ENCODE measurements at places on chromosomes 1 and 21.

DNA sequence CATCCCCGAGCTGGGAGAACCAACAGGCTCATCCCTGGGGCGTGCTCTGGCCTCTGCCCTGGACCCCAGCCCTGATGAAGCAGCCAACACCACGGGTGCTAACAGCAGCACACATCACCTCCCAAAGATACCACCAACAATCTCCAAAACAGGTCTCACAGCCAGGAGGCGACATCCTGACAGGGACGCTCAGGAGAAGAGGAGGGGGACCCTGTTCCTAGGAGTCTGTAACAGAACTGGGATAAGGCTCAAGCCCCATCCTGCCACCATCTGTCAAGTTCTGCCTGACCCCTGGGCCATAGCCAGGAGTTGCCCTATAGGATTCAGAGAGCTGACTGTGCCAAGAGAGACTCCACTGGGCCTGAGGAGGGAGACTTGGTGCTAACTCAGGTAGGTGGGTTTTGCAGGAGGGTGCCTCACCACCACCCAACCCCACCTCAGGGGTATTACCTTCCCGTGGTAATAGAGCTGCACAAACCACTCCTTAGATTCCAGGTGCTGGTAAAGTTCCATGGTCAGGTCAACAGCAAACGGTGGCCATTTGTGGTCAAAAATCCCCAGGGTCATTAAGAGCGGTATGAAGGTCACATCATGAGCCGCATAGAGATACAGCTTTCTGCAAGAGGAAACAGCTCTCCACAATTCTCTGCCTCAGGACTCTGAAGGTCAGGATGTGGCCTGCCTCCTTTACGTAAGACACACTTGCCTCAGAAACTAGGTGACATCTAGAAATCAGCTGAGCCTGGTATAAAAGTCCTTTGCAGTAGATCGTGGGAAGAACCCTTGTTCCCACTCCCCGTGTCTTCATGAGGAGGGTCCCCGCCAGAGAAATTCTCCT, 22.3 kb downstream of the ACP6 start:
- DNase-seq: no peak

- DNase-seq: no peak
These were observed 186.6 kb downstream of the GRIK3 start for GRCh38 chr1:36847761-36848160.

- DNase-seq: no peak
These were observed 45.8 kb upstream of the FMOD start for GRCh38 chr1:203396595-203397194.

DNA sequence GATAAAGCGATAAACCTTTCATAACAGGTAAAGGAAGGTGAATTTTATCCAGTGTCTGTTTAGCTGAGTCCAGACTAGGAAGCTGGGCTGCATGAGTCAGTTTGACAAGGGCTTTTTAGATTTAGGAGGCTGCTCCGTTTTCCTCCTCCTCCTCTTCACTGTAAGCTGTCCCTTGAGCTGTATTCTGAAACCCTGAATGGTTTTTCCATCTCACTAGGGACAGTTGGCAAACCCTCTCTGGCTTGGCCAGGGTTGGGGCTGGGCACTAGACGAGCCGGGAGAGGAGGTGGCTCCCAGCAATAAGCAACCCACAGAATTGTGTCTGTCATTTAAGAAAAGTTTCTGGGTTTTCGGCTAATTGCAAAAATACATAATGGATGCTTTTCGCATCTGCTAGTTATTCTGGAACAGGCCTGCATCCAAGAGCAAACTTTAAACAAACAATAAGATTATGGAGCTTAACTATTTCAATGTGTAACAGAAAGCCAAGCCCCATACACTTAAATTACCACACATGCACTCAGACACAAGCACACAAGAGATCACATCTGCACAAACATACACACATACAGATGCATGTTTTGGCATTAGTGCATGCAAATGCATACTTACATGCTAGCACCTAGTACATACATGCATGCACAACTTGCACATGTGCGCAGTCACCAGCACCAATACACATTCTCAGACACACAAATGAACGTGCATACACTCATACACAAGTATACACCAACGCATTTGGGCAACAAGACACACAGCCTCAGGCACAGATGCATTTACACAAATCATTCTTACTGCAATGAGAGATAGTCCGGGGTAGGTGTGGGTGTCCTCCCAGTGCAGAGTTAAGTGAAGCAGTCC, 27.8 kb upstream of the FOXE3 start:
- DNase-seq: no peak

GRCh38 chr1:12302798-12303447, 73.1 kb downstream of the VPS13D start:
- DNase-seq: no peak

All from activated CD8-positive, alpha-beta memory T cell treated with anti-CD3 and anti-CD28 coated beads for 48 hours (primary cell).